Activated naive CD8-positive, alpha-beta T cell treated with anti-CD3 and anti-CD28 coated beads, Interleukin-2, amount 50 U/mL, for 24 hours (primary cell): ENCODE measurements at places on chromosomes 3 and 15.

- no peak for DNase-seq
These were observed 8.7 kb upstream of the FLNB start for GRCh38 chr3:57999417-58000115.

- DNase-seq, result no peak
These were observed 61.6 kb downstream of the IGSF11 start for GRCh38 chr3:118973050-118973449.

- DNase-seq, result no peak
These were observed 321.8 kb upstream of the MME start for GRCh38 chr3:154758109-154758868.

DNA sequence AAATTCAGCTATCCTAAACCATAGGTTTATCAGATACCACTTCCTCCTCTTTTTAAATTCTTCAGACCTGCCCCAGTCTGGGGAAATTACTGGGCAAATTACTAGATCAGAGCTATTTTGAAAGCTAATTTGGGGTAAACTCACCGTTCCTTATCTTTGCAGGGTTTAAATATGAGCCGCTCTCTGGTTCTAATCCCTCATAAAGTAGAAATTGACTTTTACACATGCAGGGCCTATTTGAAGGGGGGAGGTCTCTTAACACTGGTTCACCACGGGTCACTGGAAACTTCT is 11.0 kb upstream of the MEIS2 start:
- no peak for DNase-seq

DNA sequence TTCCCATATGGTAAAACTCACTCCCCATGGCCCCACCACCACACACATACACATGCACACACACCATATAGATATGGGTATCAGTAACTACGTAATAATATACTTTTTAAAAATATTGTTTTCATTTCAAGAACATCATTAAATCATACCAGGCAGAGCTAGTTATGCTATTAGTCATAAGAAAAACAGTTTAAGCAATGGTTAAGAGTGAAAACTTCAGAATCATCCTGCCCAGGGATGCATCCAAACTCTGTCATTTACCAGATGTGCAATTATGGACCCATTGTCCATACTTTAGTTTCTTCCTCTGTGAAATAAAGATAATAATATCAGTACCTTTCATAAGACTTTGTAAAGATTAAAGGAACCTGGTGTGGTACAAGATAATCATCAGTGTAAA is 608.3 kb downstream of the RBMS3 start:
- no peak for DNase-seq

DNA sequence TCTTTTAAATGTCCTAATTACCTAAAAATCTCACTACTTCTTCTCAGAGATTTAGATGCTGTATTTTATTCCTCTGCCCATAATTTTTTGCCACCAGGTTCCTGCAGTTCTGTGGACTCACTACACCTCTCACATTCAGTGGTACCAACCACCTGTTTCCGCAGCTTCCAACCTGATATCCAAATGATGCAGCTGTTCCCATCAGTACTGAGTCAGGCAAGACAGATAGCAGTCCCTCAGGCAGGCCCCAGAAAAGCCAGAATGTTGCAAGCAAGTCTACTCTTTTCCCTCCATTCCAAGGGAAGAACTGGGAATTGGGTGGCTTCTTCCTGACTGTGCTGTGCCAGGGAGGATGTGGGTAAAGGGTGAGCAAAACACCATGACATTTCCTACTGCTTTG is 39.0 kb downstream of the MNS1 start:
- DNase-seq, result no peak

DNA sequence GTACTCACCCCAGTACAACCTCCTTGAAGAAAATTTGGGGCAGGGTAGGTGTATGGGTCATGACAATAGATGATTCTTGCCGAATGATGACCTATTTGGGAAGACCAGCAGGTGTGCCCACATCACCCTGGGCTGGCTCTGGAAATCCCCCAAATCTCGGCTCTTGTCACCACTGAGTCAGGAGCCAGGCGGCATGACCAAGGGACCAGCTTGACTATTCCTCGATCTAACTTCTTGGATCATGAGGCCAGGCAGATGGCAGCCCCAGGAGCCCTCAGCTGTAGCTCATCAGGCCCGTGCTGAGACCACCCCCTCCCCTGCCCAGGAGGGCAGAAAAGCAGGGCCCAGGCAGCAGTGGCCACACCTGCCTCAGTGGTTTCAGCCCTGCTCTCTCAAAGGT is 9.2 kb upstream of the MUC4 start:
- no peak for DNase-seq

DNA sequence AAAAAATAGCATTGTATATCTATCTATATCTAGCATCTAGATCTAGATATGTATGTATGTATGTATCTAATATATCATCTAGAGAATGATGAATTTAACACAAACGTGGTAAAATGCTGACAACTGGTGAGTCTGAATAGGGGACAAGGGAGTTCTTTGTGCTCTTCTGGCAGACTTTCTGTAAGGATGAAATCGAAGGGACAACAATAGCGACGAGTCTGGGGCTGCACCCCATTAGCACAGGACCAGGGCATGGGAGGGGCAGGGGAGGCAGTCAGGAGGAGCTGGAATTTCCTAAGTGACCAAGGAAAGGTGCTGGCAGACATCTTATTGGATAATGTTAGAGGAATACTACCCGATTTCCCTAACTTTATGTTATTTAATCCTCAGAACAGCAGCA is 7.9 kb downstream of the CCR1 start:
- DNase-seq, result no peak

- DNase-seq, result no peak
These were observed 108.0 kb upstream of the TBC1D5 start for GRCh38 chr3:17850448-17850847.

- DNase-seq, result no peak
These were observed 141.7 kb upstream of the NDN start for GRCh38 chr15:23828786-23829185.

- no peak for DNase-seq
These were observed 653.6 kb downstream of the NLGN1 start for GRCh38 chr3:174051191-174051590.
